ENCODE measurements at places on chromosomes 16 and 17. TPM values are rescaled to one million over a fixed set of nuclear protein-coding genes. Genes with fewer than 3 reads are reported as not detected.

DNA sequence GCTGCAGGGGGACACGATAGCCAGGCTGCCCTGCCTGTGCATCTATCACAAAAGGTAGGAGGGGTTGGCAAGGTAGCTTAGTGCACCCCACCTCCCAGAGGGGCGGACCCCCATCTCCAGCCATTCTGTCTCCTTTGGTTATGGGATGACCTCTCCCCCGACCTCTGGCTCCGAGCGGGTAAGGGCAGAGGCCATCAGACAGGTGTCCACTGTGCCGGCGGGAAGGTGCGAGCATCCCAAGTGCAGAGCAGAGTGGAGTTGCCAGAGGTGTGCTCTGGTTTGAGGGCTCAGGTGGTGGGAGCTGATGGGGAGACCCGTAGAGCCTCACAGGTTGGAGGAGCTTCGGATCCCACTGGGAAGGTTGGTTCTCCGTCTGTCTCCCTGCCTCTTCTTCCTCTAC, 11.7 kb downstream of the LDHD start:
- no peaks in the 10 kb centered on the region for H3K27me3 ChIP-seq
- H3K4me1 ChIP-seq, result peaks cover 58% of the 10 kb centered on the region
- no peak for DNase-seq
- H3K36me3 ChIP-seq, result peaks cover 3% of the 10 kb centered on the region
- no peak overlapping the region for H3K4me3 ChIP-seq

DNA sequence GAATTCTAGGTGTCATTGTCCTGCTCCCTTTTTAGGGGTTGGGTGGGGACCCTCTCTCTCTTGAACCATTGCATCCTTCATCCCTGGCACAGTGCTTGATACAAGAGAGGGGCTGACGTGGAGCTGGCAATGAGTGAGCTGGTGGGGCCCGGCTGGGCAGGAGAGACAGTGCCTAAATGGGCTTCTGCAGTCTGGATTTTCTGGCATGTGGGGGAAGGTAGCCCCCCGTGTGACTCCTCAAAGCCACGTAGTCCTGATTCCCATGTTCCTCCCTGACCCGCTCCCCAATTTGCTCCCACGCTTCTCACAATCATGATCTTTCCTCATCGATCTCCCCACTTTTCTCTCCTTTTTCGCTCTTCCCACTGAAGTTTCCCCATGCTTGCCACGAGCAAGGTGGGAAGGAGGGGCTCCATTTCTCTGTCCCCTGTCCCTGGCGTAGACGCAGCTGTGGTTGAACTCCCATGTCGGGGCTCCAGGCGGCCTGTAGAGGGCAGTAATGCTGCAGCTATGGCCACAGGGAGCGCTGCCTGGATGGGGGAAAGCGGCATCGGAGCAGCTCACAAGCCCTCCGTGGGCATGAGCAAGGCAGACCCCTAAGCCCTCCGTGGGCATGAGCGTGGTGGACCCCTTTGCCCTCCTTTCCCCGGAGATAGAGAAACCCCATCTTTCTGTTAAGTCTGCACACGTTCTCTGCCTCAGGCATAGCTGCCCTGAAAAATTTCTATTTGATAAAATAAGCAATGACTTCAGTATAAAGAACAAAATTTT, 47.5 kb downstream of the HAPSTR1 start:
- H3K4me3 ChIP-seq, result peak overlapping the region; percentile 19
- peaks cover 23% of the 10 kb centered on the region for H3K4me1 ChIP-seq
- peak; percentile 55 for DNase-seq
- peaks cover 6% of the 10 kb centered on the region for H3K27me3 ChIP-seq
- peaks cover 2% of the 10 kb centered on the region for H3K36me3 ChIP-seq
- peak overlapping the region; percentile 92 for H3K27ac ChIP-seq

DNA sequence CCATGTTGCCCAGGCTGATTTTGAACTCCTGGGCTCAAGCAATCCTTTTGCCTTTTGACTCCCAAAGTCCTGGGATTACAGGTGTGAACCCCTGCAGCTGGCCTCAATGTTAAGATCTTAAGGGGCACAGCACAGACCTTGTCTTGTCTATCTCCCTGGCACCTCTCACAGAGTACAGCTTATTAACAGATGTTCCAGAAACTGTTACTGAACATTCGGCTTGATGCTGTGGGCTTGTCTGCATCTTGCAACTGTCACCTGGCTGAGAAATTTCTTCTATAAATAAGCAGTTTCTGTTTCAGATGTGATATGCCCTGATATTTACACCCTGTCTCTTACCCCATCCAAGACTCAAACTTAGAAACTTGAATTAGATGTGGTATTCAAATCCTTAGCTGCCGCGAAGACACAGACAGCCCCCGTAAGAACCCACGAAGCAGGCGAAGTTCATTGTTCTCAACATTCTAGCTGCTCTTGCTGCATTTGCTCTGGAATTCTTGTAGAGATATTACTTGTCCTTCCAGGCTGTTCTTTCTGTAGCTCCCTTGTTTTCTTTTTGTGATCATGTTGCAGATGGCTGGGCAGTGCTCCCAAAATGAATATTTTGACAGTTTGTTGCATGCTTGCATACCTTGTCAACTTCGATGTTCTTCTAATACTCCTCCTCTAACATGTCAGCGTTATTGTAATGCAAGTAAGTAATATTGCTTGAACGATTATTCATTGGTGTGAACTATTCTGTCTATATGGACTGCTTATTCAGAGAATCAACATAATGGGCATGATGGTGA, at the start of gene TNFRSF17:
TSS of gene TNFRSF17 (plus strand) at position 450 of the 791 bp plus-strand sequence. CDS start at position 565, 115 bp downstream.
- H3K27me3 ChIP-seq, result no peaks in the 10 kb centered on the region
- no peaks in the 10 kb centered on the region for H3K36me3 ChIP-seq

- no peak overlapping the region for H3K4me3 ChIP-seq
- peaks cover 4% of the 10 kb centered on the region for H3K36me3 ChIP-seq
- H3K27ac ChIP-seq, result no peak overlapping the region
- no peak for DNase-seq
Measured at GRCh38 chr16:49491771-49492761, 118.5 kb downstream of the C16orf78 start.

DNA sequence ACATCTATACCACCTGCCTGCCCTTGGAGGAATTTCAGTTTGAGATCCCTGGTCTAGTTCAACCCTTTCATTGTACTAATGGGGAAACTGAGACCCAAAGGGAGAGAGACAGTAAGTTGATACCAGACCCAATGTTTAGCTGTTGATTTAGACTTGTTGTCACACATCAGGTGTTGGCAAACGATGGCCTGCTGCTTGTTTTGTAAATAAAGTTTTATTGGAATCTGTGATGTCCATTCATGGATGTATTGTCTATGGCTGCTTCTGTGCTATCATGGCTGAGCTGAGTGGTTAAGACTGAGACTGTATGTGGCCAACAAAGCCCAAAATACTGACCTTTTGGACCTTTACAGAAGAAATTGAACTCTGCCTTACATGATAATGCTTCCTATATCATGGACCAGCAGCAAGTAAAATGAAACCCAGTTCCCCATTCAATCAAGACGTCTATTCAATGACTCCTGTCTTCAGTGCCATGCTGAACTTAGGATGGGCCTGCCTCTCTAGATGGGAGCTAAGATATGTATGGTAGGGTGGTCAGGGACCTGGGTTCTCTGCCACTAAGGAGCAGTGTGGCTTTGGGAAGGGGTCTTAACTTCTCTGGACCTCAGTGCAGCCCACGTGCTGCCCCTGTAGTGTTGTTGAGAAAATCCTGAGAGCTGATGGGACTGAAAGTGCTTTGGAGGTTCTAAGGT, 111.0 kb downstream of the IRX5 start:
- H3K4me1 ChIP-seq, result no peaks in the 10 kb centered on the region
- no peaks in the 10 kb centered on the region for H3K36me3 ChIP-seq
- H3K4me3 ChIP-seq, result no peak overlapping the region
- DNase-seq, result no peak
- peaks cover 36% of the 10 kb centered on the region for H3K27me3 ChIP-seq

Gene MEOX1
- 5.5 TPM for total RNA-seq

Gene PEMT
- 13.8 TPM for total RNA-seq
